ENCODE measurements at places on chromosomes 1 and 21. TPM values are rescaled to one million over a fixed set of nuclear protein-coding genes. Genes with fewer than 3 reads are reported as not detected.

The NDC1 gene
- 15.0 TPM for total RNA-seq

GRCh38 chr1:231013391-231014015, 26.6 kb downstream of the FAM89A start:
- no peak for DNase-seq

The NEGR1 gene
- under 0.01 TPM for total RNA-seq

DNA sequence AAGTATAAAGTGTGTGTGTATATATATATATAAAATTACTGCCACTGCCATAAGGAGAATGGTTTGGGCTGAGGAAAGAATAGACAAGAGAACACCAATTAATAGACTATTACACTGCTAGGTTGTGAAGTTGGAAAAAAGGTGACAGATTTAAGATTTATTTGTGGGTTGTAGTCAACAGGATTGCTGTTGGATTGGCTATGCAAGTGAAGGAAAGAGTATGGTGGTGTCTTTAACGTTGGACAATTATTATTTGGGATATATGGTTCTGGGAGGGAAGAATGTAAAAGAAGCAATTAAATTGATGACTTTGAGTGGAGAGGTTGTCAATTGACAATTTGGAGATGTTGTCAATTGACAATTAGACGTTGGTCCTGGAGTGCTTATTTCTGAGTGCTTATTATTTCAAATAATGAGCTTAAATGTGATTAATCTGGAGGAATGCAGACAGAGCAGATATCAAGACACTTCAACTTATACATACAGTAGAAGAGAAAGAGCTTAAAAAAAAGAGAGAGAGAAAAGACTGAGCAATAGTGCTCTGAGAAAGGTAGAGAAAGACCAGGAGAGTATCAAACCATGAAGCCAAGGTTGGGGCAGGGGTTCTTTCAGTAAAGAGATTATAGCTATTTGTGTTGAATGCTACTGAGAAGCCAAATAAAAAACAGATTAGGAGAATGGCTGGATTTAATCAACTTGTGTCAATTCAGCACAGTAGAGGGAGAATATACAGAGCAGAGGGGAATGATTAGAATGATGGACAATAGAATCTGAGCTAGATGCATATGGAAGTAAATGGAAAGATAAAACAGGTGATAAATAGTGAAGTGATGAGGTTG, 9.7 kb downstream of the PTGS2 start:
- no peak for DNase-seq

DNA sequence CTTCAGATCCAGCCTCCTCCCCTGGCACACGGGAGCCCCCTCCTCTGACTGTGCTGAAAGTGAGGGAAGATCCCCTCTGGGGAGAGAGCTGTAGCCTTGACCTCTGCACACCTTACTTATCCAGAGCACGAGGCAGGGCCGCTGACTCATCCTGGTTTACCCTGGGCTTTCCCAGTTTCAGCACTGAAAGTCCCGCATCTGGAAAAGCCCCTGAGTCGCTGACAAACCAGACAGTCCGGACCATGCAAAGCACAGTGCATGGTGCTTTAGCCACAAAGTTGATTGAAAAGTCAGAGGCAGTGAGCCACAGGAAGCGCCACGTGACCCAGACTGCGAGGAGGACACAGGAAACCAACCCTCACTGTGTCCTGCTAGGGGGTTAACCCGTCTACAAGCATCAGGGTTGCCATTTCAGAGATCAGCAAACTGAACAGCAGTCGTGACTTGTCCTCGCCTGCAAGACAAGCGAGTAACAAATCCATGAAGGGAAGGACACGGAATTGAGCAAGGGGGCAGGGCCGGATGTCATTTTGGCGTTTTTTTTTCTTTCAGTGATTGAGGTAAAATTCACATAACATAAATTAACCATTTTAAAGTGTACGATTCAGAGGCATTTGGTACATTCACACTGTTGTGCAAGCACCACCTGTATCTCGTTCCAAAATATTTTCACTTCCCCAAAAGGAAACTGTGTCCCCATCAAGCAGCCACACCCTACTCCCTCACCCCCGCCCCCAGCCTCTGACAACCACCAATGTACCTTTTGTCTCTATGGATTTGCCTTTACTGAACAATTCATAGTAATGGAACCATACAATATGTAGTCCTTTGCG, 19.9 kb upstream of the IFNGR2 start:
- peak; percentile 80 for DNase-seq

The ADAM30 gene
- not detected for total RNA-seq

- peak; percentile 59 for DNase-seq
Observed at GRCh38 chr1:40592107-40592803, 60.8 kb downstream of the ZNF684 start.

- no peak for DNase-seq
Observed at GRCh38 chr1:67372136-67372535, 58.1 kb downstream of the SERBP1 start.

GRCh38 chr1:201925981-201926645, 20.2 kb downstream of the LMOD1 start:
- DNase-seq = no peak

The ST6GALNAC5 gene
- not detected for total RNA-seq

GRCh38 chr1:25854554-25854953, 4.7 kb downstream of the AUNIP start:
- DNase-seq = no peak

The GPR52 gene
- total RNA-seq = 0.33 TPM

The KRTAP19-3 gene
- total RNA-seq = not detected

The FAM72C gene
- 1.7 TPM for total RNA-seq

DNA sequence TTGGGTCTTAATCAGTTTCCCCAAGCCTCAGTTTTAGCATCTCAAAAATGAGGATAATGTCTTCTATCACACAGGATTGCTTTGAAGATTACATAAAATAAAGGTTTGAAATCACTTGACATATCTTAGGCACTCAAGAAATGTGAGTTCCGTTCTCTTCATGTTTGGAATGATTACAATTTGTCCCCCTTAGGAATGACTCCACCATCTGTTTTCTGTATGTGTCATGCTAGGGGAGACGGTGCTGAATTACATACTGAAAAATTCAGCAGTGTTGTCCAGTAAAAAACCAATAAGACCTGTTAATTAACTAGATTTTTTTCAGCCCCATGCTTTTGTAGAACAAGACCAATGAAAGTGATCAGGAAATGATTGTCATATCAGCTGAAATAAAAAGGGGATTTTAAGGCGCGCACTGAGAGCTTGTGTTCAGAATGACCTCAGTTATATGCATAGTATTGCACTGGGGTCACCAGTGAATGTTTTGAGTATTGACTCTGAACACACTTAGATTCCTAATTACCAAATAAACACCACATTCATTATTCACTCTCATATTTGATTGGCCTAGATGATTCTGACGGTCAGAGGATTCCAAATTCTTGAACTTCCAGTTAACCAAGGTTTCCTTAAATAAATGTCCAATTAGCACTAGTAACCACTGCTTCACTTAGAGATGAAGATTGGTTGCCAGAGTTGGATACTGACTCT, 114.5 kb upstream of the KCNK2 start:
- no peak for DNase-seq

The GNAT2 gene
- total RNA-seq = not detected

The RGS1 gene
- total RNA-seq = not detected

GRCh38 chr1:147509786-147510395, 31.4 kb upstream of the BCL9 start:
- no peak for DNase-seq

- DNase-seq = no peak
Observed at GRCh38 chr1:74641876-74642275, 31.7 kb downstream of the ERICH3 start.

GRCh38 chr1:201466492-201466891, 2.5 kb downstream of the PHLDA3 start:
- no peak for DNase-seq

- peak; percentile 82 for DNase-seq
Observed at GRCh38 chr1:55640708-55641473, 425.7 kb upstream of the USP24 start.

The C8A gene
- total RNA-seq = not detected

DNA sequence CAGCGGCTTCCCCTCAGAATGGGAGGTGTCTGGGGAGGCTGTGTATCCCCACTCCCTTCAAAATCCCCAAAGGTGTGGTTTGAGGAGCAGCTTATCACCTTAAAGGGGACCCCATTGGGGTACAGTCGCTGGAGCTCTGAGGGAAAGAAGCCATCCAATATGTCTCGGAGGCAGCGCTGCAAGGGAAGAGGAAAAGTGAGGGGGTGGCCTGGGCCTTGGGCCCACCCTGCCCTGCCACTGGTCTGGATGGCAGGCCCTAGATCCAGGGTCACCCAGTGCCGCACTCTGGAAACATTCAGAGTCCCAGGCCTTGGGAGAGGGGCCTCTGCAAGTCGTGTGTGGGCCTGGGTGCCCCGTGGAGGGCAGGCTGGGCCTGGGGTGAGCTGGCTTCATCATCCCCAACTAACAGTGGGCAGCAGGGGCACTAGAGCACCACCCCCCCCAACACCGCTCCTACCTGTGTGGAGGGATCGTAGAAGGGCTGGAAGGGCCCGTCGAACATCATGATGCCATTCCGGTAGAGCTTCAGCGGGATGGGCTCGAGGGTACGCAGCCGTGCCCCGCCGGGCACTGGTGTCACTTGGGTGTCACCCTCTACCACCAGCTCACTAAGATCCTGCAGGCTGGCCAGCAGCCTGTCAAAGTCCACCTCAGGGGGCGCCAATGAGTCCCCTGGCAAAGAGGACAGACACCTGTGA, 5.6 kb downstream of the SH3BGRL3 start:
- peak; percentile 53 for DNase-seq

DNA sequence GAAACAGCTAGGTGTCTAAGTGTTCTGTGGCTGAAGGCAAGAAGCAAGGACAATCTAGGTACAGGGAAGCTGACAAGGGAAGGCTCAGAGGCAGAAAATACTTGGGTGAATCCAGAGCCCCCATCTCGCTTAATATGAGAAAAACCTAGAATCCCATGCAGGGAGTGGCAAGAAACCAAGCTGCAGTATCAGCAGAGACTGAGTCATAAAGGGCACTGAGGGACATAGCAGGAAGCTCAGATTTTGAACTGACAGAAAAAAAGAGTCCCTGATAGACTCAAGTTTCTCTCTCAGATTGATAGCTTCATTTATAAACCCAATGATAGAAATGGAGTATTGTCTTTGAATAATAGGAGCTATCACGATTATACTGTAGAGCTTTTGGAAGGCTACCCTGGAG, 77.3 kb upstream of the KCNJ15 start:
- DNase-seq = no peak

DNA sequence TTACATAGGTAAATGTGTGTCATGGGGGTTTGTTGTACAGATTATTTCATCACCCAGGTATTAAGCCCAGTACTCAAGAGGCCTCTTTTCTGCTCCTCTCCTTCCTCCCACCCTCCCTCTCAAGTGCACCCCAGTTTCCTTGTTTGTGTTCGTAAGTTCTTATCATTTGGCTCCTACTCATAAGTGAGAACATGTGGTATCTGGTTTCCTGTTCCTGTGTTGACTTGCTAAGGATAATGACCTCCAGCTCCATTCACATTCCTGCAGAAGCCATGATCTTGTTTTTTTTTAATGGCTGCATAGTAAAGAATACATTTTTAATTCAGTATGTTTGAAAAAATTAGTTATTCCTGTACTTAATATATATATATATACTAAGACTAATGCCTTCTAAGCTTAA, 107.7 kb downstream of the CLDN17 start:
- DNase-seq = no peak

GRCh38 chr1:195576641-195577040, 1031.6 kb downstream of the KCNT2 start:
- no peak for DNase-seq

Measured in dermis blood vessel endothelial cell (primary cell).